ENCODE measurements at places on chromosomes 3 and 15.

DNA sequence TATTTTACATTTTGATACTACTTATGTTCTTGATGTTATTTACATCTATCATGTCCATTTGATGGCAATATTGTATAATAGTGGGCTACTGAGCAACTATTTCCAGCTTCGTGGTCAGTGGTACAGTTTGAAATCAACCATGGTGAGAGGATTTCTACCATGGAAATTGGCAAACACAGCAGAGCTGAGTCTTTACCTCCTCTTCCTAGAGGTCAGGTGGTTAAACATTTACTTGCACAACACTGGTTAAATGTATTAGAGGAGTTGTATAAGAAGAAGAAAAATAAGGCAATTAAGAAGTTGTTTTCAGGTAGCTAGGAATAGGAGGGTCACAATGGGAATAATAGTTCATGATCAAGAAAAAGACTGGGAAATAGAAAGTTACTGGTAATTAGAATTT, 7.2 kb upstream of the PPM1L start:
- DNase-seq, result no peak

GRCh38 chr3:100782906-100783305, 73.6 kb downstream of the TFG start:
- no peak for DNase-seq

DNA sequence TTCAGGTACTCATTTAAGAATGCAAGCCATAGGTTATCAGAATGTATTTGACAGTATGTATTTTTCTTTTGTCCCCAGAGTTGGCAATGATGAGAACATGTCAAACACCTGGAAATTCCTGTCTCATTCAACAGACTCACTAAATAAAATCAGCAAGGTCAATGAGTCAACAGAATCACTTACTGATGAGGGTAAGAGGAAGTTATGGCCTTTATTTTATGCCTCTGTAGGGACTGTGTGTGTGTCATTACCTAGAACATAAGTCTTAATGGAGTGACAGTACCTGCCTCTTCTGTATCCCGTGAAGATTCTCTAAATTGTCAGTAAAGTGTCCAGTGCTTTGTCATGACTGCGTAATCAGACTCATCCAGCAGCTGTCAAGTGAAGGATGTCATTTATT, 77.5 kb downstream of the KLHL25 start:
- no peak for DNase-seq

- no peak for DNase-seq
Observed at GRCh38 chr3:171125010-171125409, 98.5 kb upstream of the SLC2A2 start.

GRCh38 chr3:153099131-153099530, 62.9 kb upstream of the RAP2B start:
- DNase-seq, result no peak

- no peak for DNase-seq
Observed at GRCh38 chr15:67174864-67175573, 79.4 kb downstream of the AAGAB start.

DNA sequence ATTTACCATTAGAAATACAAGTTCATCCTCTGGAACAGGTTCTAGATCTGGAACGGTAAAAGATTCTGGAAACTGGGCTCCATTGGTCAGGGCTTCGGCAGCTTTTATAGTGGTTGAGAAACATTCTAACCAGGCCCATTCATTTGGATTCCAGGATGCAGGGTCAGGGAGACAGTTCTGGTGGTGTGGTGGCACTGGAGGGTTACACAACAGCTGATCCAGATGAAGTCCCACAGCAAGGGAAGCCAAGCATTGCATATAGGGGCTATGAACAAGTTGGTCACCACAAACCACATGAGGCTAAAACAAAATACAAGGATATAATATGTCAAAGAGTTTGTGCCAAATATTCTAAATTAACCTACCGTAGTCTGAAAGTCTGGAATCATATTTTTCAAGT, 43.0 kb downstream of the FBXL22 start:
- DNase-seq, result no peak

DNA sequence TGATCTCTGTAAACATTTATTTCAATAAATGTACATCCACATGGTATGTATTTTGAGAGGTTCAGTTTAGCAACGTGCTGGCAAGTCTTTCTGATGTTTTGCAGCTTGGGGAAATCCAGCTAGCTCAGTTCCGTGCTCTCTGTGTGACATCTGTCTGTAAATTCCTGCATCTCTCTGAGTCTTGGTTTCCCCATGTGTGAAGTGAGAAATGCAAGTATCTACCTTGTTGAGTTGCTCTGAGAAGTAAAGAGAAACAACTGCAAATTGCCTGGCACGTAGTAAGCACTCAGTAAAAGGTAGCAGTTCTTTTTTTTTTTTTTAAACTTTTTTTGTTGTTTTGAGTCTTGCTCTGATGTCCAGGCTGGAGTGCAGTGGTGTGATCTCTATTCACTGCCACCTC, 30.2 kb upstream of the MORF4L1 start:
- DNase-seq, result no peak

DNA sequence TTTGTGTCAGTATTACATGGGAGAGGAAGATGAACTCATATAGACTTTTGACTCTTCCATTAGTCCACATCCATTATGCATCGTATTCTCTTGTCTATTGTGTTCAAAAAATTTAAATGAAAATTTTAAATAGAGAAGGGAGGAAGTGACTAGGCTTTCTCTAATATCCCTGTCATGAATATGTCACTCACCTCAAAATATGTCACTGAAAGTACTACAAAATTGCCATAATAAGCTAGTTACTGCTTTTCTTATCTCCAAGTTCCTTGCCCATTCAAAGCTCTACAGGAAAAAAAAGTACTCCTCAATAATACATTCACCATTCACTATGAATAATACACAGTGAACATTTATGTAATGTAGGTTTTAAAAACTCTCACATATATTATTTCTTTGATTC, 22.3 kb upstream of the GHSR start:
- no peak for DNase-seq

- no peak for DNase-seq
Observed at GRCh38 chr15:74293021-74293810, 57.1 kb downstream of the CCDC33 start.

DNA sequence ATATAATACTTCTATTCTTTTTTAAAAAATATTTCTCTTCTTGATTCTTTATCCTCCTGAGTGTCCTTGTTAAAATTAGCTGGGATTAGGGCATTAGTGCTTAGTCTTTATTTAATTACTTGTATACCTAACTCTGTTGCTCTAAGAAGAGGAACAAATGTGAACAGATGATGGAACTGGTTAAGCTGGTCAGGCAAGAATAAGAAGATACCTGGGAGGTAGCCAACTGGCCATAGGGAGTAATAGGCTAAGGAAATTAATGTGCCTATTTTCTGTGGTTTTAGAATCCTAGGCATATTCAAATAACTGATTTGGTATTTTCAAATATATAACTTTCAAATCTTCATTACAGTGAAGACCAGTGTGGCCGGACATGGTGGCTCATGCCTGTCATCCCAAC, 54.4 kb downstream of the EIF3J start:
- DNase-seq, result no peak
